Omental fat pad (tissue), 4 donors: ENCODE measurements at places on chromosomes 12 and 14. TPM values are rescaled to one million over a fixed set of nuclear protein-coding genes. Genes with fewer than 3 reads are reported as not detected.

The EPYC gene
- total RNA-seq, result not detected

The GPRC5A gene
- 284 TPM for total RNA-seq

The LYSET gene
- 18.5 TPM for total RNA-seq

The KRT72 gene
- total RNA-seq, result not detected

The IFNG-AS1 gene
- 0.94 TPM for total RNA-seq

The DCD gene
- total RNA-seq, result not detected

The TAS2R42 gene
- not detected for total RNA-seq

The SLC22A17 gene
- total RNA-seq, result 7.7 TPM

The ARHGDIB gene
- 128 TPM for total RNA-seq

The PTCSC3 gene
- total RNA-seq, result not detected

The PZP gene
- total RNA-seq, result 0.12 TPM

The EIF2S1 gene
- 43.0 TPM for total RNA-seq

The LEMD3 gene
- 36.6 TPM for total RNA-seq

The CLEC2A gene
- total RNA-seq, result not detected

The C14orf180 gene
- 25.8 TPM for total RNA-seq

The KRT83 gene
- not detected for total RNA-seq

The PIWIL1 gene
- total RNA-seq, result not detected

The SLC6A12 gene
- 0.46 TPM for total RNA-seq
